Spinal cord (tissue), 10 donors: ENCODE measurements at places on chromosomes 3 and 15.

DNA sequence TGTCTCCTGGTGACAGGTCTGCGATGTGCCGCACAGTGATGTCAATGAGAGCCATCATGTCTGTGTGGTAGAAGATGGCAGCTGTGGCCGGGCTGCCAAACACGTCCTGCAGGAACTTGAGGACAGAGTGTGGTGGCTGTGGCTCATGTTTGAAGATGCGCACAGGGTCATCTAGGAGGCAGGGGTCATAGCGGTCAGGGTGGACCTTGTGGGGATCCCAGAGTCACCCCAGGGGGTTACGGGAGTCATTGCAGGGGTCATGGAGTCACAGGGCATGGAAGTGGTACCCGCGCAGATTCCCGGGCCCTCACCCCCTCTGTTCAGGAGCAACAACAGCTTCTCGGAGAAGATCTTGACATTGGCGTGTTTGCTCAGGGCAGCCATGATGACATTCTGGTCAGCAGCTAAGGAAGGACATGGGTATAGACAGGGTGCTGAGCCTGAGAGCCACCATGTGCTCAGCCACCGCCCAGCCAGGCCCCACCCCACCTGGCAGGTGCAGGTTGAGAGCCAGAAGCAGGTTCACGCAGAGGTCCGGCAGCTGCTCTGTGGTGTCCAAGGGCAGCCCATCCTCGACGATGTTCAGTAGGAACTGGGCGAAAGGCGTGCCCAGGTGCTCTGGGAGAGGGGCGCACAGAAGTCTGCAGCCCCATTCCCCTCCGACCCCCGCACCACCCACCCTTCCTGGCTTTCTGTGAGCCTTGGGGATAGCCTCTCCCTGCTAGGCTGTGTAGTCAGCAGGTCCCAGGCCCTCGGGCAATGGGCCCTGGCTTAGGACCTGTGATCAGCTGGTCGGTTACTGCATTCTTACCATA, 6.9 kb downstream of the NCKIPSD start:
- H3K36me3 ChIP-seq, result peaks cover 78% of the 10 kb centered on the region
- H3K27ac ChIP-seq, result no peak overlapping the region
- H3K27me3 ChIP-seq, result no peaks in the 10 kb centered on the region

DNA sequence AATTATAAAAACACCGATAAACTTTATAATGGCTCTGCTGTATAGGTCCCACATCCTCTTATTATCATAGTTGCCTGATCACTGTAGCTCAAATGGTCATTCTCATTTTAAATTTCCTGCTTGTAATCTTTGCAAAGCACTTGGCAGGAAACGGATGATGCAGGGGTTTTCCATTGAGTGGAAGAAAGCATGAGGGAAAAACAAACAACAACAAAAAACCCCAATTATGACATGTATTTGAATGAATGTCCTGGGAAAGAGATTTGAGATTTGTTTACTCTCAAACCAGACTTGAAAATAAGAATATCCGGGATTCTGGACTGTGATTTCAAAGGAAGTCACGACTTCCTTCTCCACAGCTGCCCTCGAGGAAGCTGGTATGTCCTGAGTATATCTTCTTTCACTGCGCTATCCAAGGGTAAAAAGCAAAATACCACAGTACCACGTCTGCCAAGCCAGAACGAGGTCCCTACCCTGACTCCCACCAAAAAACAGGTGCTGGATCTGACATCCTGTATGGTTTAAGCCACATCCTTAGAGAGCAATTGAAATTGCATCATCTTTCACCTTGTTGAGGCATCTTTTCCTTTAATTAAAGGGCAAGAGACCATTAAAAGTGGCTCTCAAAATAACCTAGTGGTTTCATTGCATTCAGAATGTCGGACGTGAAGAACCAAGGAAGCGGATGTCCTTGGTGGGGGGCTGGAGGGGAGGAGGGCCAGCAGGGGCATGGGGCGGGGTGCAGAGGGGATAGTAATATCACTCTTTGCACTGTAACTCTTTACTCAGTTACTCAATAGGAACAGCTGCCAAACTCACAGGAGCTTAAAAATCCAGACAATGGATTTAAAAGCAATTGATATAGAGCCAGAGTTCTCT, 13.5 kb upstream of the TIPIN start:
- H3K27ac ChIP-seq, result peak overlapping the region; percentile 73
- H3K4me1 ChIP-seq, result no peaks in the 10 kb centered on the region
- peak; percentile 7 for DNase-seq
- no peak overlapping the region for H3K4me3 ChIP-seq
- no peaks in the 10 kb centered on the region for H3K27me3 ChIP-seq

DNA sequence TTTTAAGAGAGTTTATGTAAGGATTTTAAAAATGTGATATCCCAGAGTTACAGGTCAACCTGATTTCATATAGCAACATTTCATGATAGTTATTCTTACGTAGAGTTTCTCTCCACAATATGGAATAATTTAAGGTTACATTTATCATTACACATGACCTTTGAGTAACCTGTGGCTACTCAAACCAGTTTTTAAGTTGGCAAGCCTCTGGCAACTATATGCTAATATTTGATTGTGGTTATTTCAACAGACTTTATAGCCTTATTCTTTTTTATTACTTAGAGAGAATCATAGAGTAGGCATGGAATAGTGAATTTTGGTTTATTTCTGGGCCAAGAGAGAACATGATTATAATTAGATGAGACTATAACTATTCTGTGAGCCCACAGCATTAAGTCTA, 504.9 kb downstream of the NLGN1 start:
- H3K36me3 ChIP-seq, result no peaks in the 10 kb centered on the region
- no peak overlapping the region for H3K27ac ChIP-seq
- no peak for DNase-seq

GRCh38 chr3:182165234-182165633, 453.5 kb downstream of the SOX2 start:
- no peak overlapping the region for H3K4me3 ChIP-seq
- H3K27me3 ChIP-seq, result no peaks in the 10 kb centered on the region
- no peak overlapping the region for H3K27ac ChIP-seq
- H3K36me3 ChIP-seq, result no peaks in the 10 kb centered on the region
- no peak for DNase-seq

- H3K4me3 ChIP-seq, result no peak overlapping the region
- no peak for DNase-seq
- H3K4me1 ChIP-seq, result peaks cover 4% of the 10 kb centered on the region
- peak overlapping the region; percentile 90 for H3K27ac ChIP-seq
Observed at GRCh38 chr3:155702745-155703591, 41.9 kb downstream of the PLCH1 start.

DNA sequence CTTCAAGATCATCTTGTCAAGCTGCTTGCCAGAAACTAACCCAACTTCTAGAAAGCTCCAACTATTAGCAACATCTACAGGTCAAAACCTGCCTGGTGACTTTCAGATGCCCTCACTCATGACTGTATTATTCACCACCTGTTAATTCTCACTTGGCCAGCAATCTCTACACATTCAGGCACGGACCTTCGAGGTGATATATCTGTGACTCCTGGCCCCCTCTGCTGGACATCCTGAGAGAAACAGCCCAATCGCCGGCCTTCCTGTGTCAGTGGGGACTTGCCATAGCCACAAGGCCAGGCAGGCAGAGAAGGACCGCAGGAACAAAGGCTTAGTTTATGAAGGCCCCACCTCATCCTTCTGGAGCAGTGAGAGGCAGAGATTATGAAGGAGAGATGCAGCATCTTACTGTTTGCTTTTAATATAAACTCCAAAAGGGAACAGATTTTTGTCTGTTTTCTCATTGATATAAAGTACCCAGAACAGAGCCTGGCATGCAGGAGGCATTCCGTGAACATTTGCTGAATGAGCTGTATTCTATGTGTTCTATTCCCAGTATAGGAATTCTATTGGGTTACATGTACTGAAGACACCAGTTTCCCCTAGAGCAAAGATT, 24.4 kb upstream of the OCA2 start:
- no peak overlapping the region for H3K27ac ChIP-seq
- peaks cover 1% of the 10 kb centered on the region for H3K4me1 ChIP-seq
- no peak for DNase-seq
- no peak overlapping the region for H3K4me3 ChIP-seq
- H3K36me3 ChIP-seq, result peaks cover 58% of the 10 kb centered on the region

- peak overlapping the region; percentile 16 for H3K27ac ChIP-seq
- peaks cover 25% of the 10 kb centered on the region for H3K4me1 ChIP-seq
- no peaks in the 10 kb centered on the region for H3K27me3 ChIP-seq
Observed at GRCh38 chr15:42576776-42577175, 1.4 kb downstream of the STARD9 start.

GRCh38 chr3:14393440-14394106, 8.8 kb upstream of the SLC6A6 start:
- H3K4me3 ChIP-seq, result no peak overlapping the region
- no peak overlapping the region for H3K27ac ChIP-seq
- no peaks in the 10 kb centered on the region for H3K27me3 ChIP-seq

- DNase-seq, result no peak
- H3K36me3 ChIP-seq, result no peaks in the 10 kb centered on the region
- H3K27me3 ChIP-seq, result no peaks in the 10 kb centered on the region
- no peak overlapping the region for H3K4me3 ChIP-seq
Observed at GRCh38 chr3:145395421-145395820, 765.6 kb downstream of the PLOD2 start.

GRCh38 chr15:65057549-65057940, 10.2 kb downstream of the RASL12 start:
- H3K4me1 ChIP-seq, result peaks cover 61% of the 10 kb centered on the region
- H3K36me3 ChIP-seq, result peaks cover 9% of the 10 kb centered on the region
- H3K27ac ChIP-seq, result no peak overlapping the region
- no peaks in the 10 kb centered on the region for H3K27me3 ChIP-seq

DNA sequence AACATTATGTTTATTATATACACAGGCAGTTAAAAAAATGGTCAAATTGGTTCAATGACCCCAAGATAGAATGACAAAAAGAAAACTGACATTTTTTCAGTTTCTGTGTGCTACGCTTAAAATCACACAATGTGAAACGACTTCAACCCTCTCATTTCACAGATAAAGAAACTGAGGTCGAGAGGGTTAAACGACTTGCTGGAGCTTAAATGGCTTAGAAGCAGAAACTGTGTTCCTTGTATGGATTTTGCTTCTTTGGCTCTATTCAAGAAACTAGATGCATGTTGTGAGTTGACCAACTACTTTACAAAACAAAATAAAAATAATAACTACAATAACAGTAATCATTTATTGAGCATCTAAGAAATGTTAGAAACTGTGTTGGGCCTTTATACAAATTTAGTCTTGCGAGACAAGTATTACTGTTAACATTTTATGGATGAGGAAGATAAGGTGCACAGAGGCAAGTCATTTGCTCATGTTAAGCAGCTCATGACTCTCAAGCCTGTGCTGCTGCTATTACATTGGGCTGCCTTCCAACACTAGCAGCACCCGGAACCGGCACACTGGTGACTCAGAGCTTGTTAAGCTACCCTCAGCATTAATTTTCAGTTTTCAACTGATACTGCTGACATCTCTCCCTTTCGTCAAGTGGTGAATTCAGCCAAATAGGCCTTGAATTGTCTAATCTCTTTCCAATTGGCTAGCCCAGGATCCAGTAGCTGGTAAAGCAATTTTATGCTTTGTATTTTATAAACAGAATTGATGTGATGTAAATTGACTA, 487.6 kb downstream of the NAALADL2 start:
- H3K27ac ChIP-seq, result no peak overlapping the region
- H3K4me1 ChIP-seq, result no peaks in the 10 kb centered on the region
- H3K36me3 ChIP-seq, result no peaks in the 10 kb centered on the region
- peak; percentile 53 for DNase-seq

DNA sequence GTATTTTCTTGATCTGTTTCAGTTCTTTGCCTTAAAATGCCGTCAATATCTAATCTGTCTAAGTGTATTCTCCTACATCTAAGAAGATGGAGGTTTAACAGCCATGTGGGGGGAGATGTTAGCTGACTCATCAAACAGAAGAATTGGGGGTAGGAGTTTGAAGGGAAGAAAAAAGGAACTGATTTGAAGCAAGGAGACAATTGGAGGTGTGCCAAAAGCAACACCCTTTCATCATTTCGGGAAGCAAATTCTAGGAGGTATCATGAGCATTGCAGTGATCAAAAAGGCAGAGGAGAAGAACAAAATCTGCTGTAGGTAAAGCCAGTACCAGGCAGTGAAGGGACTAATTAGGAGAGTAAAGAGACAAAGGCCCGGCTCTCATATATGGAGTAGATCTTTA, 337.3 kb upstream of the TBC1D5 start:
- H3K27ac ChIP-seq, result no peak overlapping the region
- no peak overlapping the region for H3K4me3 ChIP-seq
- DNase-seq, result no peak

GRCh38 chr15:62544446-62544845, 379.4 kb upstream of the C2CD4B start:
- no peaks in the 10 kb centered on the region for H3K36me3 ChIP-seq
- no peak overlapping the region for H3K27ac ChIP-seq
- H3K4me3 ChIP-seq, result no peak overlapping the region
- H3K4me1 ChIP-seq, result peaks cover 9% of the 10 kb centered on the region

DNA sequence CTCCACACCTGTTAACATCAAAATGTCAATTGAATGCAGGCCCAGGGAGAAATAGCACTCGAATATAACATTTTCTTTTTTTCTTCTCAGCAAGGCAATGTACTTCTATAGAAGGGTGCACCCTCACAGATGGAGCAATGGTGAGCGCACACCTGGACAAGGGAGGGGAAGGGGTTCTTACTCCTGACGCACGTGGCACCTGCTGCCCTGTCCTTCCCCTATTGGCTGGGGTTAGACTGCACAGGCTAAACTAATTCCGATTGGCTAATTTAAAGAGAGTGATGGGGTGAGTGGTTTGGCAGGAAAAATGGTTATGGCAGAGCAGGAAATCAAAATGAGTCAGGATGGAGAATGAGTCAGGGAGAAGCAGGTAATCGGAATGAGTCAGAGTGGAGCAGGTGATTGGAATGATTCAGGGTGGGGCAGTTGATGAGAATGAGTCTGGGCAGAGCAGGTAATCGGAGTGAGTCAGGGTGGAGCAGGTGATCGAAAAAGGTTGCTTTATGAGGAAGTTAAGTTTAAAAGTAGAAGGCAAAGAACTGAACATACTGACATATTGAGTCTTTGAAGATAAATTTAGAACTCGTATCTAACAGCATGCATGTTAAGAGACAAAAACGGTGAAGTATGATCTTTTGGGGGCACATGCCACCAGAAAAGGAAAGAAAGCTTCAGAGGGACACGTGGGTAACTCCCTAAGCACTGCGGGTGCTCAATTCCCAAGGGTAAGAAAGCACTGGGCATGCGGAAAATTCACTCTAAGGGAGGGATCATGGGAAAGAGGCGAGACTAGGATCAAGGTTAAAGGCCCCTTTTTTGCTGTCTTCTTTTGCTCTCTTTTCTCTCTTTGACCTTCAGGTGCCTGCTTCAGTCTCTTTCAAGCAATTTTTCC, 72.9 kb upstream of the GALNT15 start:
- H3K4me1 ChIP-seq, result no peaks in the 10 kb centered on the region
- H3K4me3 ChIP-seq, result no peak overlapping the region
- no peak overlapping the region for H3K27ac ChIP-seq
- no peak for DNase-seq

DNA sequence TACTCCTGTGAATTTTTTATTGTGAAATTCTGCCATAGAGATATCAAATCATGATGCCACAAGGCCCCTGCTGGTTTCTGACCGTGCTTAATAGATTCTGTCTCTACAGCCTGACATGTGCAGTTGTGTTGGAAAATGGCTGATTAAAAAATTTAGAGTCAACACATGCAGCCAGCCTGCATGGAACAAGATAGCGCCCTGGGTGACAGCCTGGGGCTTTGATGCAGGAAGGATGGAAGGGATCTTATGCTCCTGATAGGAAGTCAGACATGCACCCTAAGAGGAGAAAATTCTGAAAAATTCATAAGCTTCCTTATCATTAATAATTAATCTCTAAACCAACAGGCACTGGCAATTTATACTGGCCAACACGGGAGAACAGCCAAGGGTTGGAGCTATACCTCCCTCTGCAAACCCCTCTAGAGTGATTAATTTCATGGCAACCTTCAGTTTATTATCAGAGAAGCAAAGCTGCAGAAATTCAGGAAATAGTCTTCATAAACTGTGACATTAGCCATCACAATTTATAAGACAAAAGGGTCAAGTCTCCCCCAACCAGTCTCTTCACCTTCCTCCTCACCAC, 198.4 kb downstream of the CADPS start:
- no peak for DNase-seq
- H3K27me3 ChIP-seq, result no peaks in the 10 kb centered on the region
- H3K27ac ChIP-seq, result no peak overlapping the region
- no peaks in the 10 kb centered on the region for H3K36me3 ChIP-seq
- no peaks in the 10 kb centered on the region for H3K4me1 ChIP-seq
